ENCODE measurements at places on chromosomes 7 and 10.

DNA sequence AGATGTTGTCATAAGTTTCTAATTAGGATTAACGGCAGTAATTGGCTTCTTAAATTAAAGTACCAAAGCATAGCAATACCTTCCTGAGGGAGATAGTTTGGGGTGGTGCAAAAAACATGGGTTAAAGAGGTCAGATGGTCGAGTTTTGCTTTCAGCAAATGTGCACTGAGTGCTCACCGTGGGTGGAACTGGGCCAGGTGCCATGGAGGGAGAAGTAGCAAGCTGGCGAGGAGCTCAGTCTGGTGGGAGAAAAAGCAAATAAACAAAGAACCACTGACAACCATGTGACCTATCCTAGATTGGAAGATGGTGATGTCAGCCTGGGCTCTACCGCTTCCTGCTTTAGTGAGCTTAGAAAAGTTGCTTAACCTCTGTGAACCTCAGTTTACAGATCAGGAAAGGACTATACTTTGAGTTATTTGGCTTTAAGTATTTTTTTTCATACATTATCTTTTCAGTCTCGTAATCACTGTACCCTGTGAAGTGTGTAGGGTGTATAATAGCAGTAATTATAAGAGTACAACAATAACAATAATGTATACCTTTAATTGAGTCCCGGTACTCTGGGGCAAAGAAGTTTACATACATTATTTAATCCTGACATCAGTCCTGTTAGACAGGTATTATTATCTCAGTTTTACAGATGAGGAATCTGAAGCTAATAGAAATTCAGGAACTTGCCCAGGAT is 69.0 kb upstream of the PDCD4 start:
- DNase-seq: peak; percentile 74

GRCh38 chr10:133489816-133490588 is 36.3 kb downstream of the SCART1 start:
- no peak for DNase-seq

- DNase-seq: no peak
These were observed 6.0 kb downstream of the MRPL43 start for GRCh38 chr10:100981178-100981772.

DNA sequence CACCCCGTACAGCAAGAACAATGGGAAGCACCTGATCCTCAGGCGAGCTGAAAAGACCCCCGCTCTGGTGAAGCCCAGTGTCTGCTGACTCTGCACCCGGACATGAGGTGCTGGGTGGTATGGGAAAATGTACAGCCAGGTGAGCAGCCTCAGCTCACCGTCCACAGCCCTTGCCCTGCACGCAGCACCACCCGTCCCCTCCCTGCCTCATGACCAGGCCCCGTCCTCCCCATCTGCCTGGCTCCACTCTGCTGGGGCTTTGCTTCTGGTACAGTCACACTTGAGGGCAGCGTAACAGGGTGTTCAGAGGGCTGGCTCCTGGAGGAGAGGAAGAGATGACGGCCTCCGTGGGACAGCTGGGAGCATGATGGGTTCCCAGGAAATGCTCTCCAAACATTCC is 49.1 kb downstream of the NCAPG2 start:
- DNase-seq: no peak

DNA sequence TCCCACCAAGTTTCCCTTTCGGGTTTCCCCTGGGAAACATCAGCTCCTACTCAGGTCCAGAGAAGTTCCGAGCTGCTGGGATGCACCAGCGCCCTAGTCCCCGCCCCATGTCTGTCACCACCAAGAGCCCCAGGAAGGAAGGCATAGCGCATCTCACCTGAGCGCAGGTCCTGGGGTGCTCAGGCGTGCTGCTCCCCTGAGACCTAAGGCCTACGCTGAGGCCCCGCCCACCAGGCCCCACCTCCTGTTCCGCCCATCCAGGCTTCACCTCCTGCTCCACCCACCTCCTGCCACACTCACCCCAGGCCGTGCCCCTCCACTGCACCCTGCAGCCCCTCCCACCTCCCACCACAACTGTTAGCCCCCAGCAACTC is 1.2 kb upstream of the TFR2 start:
- peak; percentile 39 for DNase-seq

DNA sequence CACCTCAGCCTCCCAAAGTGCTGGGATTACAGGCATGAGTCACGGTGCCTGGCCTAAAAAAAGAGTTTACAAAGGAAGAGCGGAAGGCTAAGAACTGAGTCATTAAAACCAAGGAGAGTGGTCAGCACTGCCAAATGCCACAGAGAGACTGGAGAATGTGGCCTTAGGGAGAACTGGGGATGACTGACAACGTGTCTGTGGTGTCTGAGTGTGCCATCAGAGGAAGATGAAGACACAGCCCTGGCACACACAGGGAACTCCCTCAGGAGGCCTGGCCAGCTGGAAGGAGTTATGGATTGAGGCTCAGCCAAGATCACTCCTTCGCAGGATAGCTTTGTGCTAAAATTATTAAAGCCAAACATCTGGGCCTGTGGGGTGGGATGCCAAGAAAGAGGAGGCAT is 3.9 kb upstream of the INA start:
- DNase-seq: no peak

DNA sequence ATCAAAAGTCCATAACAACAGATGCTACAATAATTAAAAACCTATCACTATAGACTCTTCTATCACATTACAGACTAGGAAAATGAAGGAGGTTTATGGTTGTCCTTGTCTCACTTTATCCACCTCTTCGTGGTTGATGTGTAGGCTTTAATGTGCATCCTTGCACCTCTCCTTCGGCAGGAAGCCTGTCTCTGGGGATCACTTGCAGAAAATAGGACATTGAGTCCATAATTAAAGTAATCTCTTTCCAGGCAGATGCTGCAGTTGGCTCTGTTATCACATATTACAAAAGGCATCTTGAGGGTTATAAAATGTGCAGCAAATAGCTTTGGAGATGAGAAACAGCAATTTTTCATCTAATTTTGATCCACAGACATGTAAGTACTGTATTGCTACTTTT is 168.4 kb downstream of the RELN start:
- no peak for DNase-seq

DNA sequence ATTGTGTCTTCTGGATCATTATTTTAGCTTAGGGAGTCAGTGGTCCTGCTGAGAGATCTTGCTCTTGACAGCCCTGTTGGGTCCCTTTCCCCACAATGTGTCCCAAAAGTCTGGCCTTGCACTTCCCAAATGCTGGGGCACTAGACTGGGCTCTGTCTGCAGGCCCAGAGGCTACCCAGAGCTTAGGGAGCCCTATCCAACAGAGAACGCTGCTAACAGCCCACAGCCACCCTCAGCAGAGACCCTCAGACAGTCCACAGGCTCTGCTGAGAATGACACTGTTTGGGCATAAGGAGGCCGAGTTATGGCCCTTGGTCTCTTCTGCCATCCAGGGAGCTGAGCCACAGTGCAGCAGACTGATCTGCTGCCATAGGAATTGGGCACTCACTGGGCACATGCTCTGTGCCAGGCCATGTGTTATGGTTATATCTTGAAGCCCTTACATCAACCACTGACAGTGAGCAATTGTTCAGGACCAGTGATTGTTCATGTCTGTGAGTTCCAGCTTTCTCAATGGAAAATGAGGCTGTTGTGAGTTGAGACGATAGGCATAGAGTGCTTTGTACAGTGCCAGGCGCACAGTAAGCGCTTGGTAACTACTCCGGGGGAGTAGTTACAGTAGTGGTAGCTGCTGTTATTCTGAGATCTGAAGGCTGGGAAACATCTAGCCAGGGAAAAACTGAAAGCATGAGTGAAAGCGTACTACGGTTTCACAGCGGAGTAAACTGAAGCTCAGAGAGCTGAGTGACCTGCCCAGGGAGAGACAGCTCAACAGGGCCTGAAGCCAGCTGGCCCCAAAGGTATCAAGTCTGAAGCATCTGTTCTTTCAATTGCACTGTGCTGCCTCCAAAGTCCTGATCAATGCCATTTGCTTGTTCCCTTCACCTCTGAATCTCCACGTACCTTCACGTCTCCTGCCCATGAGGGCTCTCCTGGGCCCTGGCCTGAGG is 77.6 kb upstream of the PRLHR start:
- DNase-seq: no peak

DNA sequence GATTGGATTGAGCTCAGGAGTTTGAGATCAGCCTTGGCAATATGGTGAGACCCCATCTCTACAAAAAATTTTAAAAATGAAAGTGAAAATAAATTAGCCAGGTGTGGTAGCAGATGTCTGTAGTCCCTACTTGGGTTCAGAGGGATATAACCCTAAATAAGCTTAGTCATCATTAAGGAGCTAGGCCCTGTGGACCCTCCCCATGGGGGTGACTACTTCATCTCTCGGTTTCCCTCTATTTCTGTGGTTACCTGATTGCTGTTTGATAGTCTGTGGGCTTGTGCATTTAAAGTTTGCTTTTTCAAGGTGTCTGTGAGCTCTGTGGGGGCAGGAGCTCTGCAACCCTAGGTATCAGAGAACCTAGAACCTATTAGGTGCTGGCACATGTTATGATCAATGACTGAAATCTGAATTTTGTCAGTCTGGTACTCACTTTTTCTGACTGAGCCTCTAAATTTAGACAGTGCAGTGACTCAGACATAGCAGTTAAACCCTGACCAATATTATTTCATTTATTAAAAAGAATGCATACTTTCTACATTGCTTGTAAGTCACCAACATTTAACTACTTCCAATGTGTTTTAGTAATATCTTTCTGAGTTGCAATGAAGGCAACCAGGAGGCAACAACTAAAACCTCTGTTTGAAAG is 8.1 kb upstream of the CUZD1 start:
- DNase-seq: no peak

- no peak for DNase-seq
These were observed 38.1 kb upstream of the HBP1 start for GRCh38 chr7:107130487-107131220.

DNA sequence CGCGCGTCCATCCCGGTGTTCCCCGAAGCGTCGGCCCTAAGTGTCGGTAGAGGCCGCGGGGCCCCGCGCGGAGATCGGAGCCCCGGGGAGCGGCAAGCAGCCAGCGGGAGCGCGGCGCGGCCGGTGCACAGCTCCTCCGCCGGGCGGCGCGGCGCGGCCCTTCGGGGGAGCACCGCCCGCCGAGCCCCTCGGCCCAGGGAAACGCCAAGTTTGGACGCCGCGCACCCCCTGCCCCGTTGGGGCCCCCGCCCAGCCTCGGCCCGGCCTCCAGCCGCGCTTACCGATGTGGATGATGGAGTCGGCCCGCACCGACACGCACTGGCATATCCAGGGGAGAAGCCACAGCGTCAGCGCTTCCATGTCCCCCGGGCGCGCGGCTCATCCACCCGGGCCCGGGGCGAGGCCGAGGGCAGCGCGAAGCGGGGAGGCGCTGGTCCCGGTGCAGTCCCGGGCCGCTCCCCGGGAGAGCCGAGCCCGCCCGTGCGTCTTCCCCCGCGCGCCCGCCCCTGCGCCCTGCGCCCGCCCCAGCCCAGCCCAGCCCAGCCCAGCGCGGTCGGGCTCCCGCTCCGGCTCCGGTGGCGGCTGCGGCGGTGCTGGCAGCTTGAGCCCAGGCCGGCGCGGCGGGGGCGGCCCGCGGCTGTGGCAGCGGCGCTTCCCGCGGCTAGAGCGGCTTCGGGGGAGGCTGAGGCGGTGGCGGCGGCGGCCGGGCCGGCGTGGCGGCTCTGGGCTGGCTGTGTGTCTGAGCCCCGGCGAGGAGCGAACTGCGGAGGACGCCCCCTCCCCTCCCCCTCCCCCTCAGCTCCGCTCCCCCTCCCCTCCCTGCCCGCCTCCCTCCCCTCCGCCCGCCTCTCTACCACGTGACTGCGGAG is at the start of gene GRID1:
Gene GRID1 (minus strand): TSS at position 763 of the 869 bp plus-strand sequence.
- peak; percentile 53 for DNase-seq

DNA sequence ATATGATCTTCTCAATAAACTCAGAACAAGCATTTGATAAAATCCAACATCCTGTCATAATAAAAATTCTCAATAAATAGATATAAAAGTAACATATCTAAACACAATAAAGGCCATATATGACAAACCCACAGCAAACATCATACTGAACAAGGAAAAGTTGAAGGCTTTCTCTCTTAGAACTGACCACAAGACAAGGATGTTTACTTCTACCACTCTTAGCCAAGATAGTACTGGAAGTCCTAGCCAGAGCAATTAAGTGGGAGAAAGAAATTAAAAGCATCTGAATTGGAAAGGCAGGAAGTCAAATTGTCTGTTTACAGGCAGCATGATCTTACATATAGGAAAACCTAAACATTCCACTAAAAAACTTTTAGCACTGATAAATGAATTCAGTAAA is 510.9 kb downstream of the ANKRD7 start:
- DNase-seq: no peak

DNA sequence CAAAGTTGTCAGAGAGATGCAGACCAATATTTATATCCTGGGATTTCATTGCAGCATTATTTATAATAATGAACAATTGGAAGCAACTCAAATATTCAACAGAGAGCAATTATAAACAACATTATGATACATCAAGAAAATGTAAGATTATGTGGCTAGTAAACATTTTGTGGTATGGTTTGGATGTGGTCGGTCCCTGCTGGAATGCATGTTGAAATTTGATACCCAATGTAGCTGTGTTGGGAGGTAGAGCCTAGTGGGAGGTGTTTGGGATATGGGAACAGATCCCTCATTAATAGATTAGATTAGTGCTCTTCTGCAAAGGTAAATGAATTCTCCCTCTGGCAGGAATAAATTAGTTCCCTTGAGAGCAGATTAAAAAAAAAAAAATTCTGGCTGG is 350.9 kb downstream of the ANKRD30A start:
- DNase-seq: no peak

DNA sequence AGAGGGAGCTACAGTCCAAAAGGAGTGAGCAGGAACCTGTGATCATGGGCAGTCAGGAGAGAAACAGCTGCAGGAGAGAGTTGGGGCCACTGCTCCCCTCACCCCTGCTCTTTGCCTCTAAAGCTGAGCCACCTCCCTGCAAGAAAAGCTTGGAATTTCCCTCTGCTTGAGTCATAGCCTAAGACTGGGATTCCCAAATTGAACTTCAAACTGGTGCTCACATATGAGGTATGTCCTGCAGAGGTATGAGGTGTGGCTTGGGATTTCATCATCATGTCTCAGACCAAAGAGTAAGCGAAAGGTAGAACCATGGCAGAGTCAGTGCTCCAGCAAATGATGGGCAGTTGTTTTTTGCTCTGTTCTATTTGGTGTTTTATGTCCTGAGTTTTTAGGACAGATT is 237.1 kb upstream of the NRP1 start:
- no peak for DNase-seq

DNA sequence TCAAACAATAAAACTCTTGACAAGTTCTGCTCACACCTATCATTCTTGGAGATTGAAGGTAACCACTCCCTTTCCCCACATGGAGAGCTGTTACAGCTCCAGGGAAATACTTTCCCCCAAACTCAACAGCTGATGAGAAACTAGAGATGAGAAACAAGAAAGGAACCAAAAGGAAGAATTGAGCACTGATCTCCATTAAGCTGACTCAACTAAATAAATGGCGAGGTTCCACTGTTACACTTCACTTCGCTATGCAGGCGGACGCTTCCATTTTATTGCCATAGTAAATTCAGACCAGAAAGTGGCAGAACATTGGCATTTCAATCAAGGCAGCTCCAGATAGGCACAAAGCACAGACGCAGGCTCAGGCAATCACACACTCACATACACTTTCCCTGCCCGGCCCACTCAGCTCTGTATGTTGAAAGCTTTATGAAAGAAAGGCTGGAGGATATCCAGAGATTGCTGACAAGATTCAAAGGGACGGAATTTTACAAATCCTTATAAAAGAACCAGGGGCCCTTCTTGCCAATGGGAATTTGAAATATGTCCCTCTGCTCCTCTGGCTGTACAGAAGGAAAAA is 11.5 kb upstream of the YAE1 start:
- no peak for DNase-seq

- no peak for DNase-seq
These were observed 43.2 kb downstream of the CREB5 start for GRCh38 chr7:28455486-28455885.

Measured in NCI-H345 (cell line).